Activated CD4-positive, CD25-positive, alpha-beta regulatory T cell treated with anti-CD3 and anti-CD28 coated beads, Interleukin-2, amount 50 U/mL, for 16 hours (primary cell): ENCODE measurements at places on chromosomes 2 and 18.
A peak's percentile ranks its signal among the peaks of the same experiment; 100 is the strongest.

DNA sequence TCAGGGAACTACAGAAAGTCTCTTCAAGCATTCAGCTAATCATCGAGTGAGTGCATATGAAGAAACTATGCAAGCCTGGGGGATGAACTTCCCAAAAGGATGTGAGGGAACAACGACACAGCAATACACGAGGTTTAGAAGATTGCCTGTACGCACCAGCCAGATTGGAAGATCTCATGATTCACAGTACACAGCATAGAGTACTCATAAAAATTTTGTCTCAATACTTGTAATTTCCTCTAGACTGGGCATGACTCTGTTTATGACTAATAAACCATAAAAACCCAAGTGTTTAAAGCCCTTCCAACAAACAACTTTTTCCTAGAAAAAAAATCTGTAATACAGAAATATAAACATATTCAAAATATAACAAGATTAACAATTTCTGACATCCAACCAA lies 279.7 kb downstream of the KCNJ3 start:
- DNase-seq, result no peak

GRCh38 chr18:75255094-75255493 lies 44.5 kb downstream of the TSHZ1 start:
- no peak for DNase-seq

DNA sequence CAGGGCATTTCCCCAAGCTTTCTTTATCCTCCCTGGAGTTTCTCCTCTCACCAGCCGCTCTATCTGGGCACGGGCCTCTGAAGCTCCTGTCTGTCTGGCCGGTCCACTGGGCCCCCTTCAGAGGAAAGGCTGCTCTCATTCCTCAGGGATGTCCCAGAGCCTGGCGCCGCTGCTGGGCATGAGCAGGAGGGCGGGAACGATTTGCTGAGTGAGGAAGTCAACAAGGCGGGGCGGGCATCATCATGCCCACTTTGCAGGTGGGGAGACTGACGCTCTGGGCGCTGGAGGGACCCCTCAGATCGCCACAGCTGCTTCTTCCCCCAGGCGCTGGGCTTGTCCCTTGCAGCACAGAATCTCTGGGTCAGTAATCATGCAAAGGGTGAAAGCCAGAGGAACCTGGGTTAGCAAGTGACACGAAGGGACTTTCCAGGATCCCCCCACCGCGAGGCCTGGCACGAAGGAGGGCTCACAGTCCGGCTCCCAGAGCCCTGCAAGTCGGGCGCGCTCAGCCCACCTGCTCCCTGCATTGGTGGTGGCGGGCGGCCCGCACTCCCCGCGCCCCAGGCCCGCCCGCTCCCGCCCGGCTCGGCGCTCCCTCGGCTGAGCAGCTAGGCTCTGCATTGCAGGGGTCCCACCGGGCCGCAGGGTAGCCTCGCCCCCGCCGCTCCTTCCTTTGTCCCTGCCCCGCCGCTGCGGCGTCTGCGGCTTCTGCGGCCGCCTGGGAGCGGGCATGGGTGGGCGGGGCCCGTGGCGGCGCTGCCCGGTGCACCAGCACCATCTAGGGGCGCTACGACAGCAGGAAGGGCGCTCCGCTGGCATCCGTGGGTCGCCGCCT lies 157.8 kb downstream of the CYRIA start:
- DNase-seq, result no peak

GRCh38 chr18:21463718-21464117 lies 136.8 kb downstream of the ESCO1 start:
- DNase-seq, result no peak

DNA sequence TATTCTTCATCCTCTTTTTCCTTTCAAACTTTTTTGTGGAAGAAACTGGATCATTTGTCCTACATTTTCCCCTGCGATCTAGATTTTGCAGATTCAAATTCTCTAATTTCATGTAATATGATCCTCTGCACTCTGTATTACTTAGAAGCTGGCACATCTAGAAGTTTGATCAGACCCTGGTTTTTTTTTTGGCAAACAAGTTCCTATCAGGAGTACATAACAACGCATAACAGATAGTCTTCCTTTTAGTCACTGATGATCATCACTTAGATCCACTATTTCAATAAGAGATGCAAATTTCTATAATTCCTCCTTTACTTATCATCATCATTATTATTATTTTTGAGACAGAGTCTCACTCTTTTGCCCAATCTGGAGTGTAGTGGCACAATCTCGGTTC lies 117.1 kb downstream of the CDH2 start:
- DNase-seq, result no peak

- DNase-seq, result no peak
These were observed 62.5 kb downstream of the GORASP2 start for GRCh38 chr2:170991398-170992182.

GRCh38 chr2:88590998-88591613 lies 36.2 kb downstream of the EIF2AK3 start:
- peak; percentile 21 for DNase-seq

DNA sequence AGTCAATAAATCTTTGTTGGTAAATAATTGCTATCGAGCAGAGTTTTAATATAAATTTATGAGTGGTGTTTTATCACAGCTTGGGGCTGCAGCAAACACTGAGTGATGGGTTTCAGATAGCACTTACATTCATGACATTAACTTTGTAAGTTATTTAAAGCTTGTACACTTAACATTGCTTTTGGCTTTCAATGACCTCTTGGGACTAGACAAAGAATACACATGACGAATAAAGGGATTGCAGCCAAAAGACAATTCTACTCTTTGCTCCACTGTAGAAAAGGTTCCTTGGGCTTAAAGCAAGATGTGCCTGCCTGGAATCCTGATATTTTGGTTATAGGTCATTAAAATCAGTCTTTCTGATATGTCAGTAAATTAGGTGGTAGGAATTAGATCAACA lies 299.5 kb downstream of the GBX2 start:
- DNase-seq, result no peak

- DNase-seq, result no peak
These were observed 366.9 kb upstream of the ZEB2 start for GRCh38 chr2:144886862-144887261.

- DNase-seq, result no peak
These were observed 138.8 kb downstream of the WDSUB1 start for GRCh38 chr2:159147690-159148089.

- DNase-seq, result no peak
These were observed 883 bp downstream of the SMCHD1 start for GRCh38 chr18:2656237-2656980.

- DNase-seq, result no peak
These were observed 23.6 kb upstream of the SERPINE2 start for GRCh38 chr2:224062481-224063297.

DNA sequence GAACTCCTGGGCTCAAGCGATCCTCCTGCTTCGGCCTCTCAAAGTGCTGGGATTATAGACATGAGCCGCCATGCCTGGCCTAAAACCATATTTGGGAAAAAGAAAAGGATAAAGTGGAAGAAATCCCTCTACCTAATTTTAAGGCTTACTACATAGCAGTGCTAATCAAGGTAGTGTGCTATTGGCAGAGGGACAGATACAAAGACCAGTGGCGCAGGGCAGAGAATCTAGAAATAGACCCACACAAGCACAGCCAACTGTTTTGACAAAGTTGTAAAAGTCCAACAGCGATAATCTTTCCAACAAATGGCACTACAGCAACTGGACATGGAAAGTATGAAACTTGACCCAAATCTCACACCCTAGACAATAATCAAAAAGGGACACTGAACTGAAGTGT lies 138.4 kb downstream of the TFCP2L1 start:
- DNase-seq, result no peak

DNA sequence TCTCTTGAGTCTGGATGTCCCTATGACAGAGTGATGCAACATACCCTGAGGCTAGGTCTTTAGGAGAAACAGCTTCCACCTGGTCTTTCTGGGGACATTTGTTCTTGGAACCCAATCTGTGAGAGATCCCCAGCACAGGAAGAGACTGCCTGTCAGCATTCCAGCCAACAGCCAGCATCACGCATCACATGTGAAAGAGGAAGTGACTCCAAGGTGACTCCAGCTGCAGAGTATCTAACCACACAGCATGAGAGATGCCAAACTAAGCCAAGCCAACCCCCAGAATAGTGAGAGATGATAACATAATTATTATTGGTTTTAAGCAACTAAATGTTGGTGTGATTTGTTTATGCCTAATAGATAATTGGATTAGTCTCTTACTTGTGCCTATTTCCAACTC lies 35.7 kb downstream of the C18orf63 start:
- no peak for DNase-seq

DNA sequence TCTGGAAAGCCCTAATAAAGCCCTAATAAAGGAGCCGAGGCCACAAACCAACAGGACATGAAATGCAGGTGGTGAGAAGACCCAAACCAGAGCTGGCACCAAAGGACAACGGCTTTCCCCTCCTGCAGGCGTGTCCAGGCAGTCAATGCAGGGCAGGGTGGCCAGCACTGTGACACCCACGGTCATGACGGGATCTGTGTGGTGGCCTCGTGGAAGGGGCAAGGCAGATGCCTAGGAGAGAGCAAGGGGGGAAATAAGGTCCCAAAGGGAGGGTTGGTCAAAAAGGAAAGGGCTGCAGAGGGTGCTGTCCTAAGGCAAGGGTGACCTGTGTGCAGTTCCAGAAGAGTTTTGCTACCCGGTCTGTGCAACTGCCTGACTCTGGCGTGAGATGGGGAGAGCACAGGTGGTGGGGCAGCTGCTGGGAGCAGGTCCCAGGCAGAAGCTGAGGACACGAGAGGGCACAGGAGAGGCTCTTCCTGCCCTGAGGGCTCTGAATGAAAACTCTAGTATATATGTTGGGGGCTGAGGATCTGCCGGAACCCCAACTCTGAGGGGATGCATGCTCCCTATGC lies 156.7 kb downstream of the TPO start:
- DNase-seq, result no peak

DNA sequence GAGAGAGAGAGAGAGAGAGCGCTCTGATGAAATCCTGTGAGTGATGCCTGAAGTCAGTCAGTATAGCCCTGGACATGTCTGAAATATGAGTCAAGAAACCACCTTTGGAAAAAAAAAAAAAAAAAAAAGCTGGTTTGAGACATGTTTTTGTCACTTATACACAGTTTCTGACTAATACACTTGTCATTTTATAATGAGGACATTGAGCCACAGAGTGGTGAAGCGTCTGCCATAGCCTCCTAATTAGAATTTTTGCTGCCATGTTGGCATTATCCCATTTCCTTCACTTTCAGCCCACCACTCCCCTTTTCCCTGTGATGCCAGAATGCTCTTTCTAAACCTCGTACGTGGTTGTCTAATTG lies 15.7 kb upstream of the MYO3B start:
- DNase-seq, result no peak

- no peak for DNase-seq
These were observed 76.7 kb downstream of the DNMT3A start for GRCh38 chr2:25265001-25265400.

DNA sequence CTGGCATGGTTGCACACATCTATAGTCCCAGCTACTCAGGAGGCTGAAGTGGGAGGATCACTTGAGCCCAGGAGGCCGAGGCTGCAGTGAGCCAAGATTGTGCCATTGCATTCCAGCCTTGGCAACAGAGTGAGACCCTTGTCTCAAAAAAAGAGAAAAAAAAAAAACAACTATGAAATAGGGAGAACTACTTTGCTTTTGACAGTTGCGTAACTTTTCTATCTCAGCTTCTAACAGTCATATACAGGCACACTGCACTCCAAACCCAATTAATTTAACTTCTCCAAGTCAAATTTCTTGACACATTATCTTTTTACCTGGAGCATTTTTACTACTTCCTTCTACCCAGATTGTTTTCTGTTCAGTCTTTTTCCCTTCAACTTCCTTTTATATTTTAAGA lies 24.1 kb upstream of the VWC2L start:
- DNase-seq, result no peak

GRCh38 chr2:204183608-204184007 lies 247.0 kb downstream of the ICOS start:
- DNase-seq, result no peak

- no peak for DNase-seq
These were observed 91.1 kb downstream of the ACTR3 start for GRCh38 chr2:113980946-113981345.

GRCh38 chr2:61485281-61485680 lies 14.4 kb upstream of the USP34 start:
- DNase-seq, result no peak

DNA sequence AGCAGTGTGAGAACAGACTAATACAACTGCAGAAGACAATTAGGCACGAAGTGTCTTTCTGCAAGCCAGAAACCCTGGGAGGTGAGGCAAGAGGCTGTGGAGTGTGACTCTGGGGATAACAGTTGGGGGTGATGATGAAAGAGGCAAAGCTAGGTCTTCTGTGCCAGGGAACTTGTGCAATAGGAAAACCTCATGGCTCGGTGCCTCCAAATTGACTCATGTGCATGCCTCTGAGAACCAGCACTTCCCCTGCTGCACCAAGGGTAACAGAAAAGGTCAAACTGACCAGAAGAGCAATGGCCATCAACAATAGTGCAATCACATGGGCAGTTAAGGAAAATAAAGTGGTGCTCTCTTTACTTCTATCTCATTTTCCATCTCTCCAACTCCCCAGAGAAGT lies 136.4 kb downstream of the SCG2 start:
- no peak for DNase-seq

DNA sequence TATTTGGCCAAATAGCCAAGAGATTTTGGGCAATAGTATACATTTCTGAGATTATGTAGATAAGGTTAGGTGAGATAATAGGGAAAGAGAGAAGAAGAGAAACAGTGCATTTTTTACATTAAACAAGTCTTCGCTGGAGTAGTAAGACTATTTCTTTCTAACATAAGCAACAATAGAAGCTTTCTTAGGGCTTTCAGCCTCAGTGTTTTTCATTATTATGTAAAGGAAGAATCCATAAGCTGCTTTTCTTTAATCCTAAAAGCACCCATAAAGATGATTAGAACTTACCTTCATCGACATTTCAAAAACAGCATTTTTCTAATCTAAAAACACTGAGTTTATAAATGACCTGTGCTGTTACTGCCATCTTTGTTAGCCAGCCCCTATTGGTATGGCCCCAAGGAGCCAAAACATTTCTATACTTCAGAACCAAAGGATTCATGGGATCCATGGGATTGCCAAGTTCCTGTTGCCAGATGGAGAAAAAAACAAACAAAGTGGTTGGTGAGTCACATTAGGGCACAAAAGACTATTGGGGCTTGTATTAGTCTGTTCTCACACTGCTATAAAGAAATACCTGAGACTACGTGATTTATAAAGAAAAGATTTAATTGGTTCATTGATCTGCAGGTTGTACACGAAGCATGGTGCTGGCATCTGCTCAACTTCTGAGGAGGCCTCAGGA lies 88.2 kb downstream of the SCG2 start:
- DNase-seq, result no peak

- no peak for DNase-seq
These were observed 71.9 kb downstream of the CHRNA1 start for GRCh38 chr2:174692256-174692919.

DNA sequence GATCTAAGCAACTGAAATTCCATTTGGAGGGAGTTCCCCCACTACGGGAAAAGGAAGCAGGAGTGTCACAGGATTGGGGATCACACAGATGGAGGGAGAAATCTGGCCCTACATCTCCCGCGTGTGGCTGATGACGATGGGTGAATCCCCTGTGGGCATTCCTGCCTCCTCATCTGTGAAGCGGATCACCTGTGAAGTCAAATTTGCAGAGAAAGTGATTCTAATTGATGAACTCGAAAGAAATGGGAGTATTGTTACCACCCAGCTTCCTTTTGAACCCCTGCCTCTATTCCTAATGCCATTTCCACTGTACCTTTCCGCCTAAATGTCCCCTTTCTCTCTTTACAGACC lies 92.0 kb downstream of the CMPK2 start:
- DNase-seq, result no peak

- no peak for DNase-seq
These were observed 32.5 kb downstream of the CPO start for GRCh38 chr2:206971805-206972204.

- no peak for DNase-seq
These were observed 414.4 kb downstream of the MTX2 start for GRCh38 chr2:176683618-176684111.
